Renal cortical epithelial cell (primary cell): ENCODE measurements at places on chromosomes 1 and 21.
A peak's percentile ranks its signal among the peaks of the same experiment; 100 is the strongest.

- no peak for DNase-seq
Measured at GRCh38 chr1:243475966-243476365, 220.1 kb downstream of the SDCCAG8 start.

DNA sequence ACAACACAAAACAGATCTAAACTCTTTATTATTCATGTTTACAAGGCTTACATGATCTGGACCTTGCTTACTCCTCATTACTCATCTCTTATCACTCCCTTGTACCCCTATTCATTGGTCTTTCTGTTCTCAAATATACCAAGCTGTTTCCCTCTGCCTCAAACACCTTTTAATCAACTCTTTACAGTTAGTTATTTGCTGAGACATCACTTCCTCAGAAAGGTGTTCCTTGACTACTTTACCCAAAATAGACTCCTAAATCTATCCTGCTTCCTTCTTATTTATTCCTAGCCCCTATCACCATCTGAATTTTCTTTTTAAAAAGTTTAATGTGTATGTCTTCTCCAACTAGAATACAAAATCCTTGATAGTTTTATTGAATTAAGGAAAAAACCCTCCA, 100.6 kb upstream of the SLFNL1 start:
- DNase-seq: no peak

GRCh38 chr1:222546091-222546490, 1.8 kb downstream of the HHIPL2 start:
- DNase-seq: no peak

GRCh38 chr1:117899801-117900200, 29.6 kb downstream of the GDAP2 start:
- no peak for DNase-seq

- peak; percentile 75 for DNase-seq
Measured at GRCh38 chr1:209565759-209566678, 17.5 kb upstream of the CAMK1G start.

GRCh38 chr1:184101571-184101970, 50.0 kb downstream of the TSEN15 start:
- DNase-seq: no peak

DNA sequence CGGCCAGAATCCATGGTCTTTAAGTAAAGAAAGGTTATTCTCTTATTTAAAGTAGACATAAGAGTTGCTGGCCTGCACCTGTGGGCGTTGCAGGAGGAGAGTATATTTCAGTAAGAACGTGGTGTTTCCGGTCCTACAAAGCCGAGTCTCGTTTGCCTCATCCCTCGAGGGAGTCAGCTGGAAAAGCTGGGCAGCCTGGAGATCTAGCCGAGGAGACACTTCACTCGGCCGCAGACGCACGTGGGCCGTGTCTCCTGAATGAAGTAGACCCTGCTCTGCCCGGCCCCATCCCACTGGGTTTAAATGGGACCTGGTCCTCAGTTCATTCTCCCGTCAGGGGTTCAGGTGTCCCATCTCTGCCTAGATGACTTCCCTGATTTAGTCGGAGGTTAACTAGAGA, 14.9 kb downstream of the SLC45A1 start:
- no peak for DNase-seq

- DNase-seq: no peak
Measured at GRCh38 chr1:66333466-66334199, 200.3 kb upstream of the SGIP1 start.

- no peak for DNase-seq
Measured at GRCh38 chr1:23720256-23720995, 22.8 kb upstream of the ELOA start.

GRCh38 chr1:167059809-167060107, 30.4 kb downstream of the GPA33 start:
- no peak for DNase-seq

DNA sequence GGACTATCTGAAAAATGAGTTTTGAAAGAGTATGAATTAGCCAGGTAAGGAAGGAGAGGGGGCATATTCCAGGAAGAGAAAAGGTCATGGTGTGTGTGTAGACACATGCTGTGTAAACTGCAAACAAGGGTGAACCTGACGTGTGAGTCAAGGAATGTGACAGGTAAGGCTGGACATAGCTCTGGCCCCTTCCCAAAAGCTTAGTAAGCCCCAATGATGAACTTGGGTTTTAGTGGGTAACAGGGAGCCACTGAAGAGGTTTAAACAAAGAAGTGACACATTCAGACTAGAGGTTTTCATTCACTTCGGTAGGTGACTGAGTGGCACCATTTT, 36.7 kb downstream of the EGLN1 start:
- DNase-seq: peak; percentile 53

GRCh38 chr1:43708002-43708410, 670 bp downstream of the ST3GAL3 start:
- DNase-seq: no peak
